IPS-NIHi11 (cell line): ENCODE measurements at places on chromosomes 4 and X.

- DNase-seq = no peak
Measured at GRCh38 chr4:117328333-117328732, 243.0 kb upstream of the TRAM1L1 start.

DNA sequence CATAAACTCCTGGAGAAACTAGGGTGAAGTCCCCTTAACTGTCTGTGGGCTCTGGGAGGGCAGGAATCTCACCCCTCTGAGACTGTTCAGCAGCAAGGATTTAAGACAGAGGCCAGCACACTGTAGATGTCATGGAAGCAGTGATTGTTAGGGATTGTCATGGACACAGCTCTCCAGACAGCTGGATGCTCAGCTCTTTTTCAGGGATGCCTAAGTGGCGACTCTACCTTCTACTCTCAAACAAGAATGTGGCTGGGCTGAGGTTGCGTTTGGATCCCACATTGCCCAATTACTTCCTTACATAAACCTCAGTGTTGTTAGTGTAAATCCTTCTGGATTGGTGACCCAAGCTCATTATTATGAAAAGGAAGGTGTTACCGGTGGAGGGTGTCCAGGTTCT is 291.9 kb upstream of the VCX3A start:
- no peak for DNase-seq

DNA sequence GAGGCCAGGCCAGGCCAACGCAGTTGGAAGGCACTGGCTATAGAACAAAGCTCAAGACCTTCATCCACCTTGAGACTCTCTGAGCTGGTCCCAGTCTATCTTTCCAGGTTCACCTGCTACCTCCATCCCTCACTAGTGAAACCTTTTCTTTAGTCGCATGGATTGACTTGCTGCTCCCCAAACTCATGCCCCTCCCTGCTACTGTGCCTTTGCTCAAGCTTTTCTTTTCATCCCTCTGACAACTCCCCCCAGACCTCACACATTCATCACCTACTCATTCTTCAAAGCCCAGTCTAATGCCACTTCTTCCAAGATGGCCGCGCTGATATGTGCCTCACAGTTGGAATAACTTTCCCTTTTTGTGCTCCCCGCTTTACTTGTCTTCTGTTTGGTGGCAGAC is 58.0 kb downstream of the CNGA2 start:
- no peak for DNase-seq

- no peak for DNase-seq
Measured at GRCh38 chrX:39829965-39830364, 267.8 kb downstream of the BCOR start.
